H7 (cell line): ENCODE measurements at places on chromosomes 3 and 15.

- DNase-seq = no peak
Observed at GRCh38 chr3:168051070-168051469, 44.7 kb downstream of the GOLIM4 start.

DNA sequence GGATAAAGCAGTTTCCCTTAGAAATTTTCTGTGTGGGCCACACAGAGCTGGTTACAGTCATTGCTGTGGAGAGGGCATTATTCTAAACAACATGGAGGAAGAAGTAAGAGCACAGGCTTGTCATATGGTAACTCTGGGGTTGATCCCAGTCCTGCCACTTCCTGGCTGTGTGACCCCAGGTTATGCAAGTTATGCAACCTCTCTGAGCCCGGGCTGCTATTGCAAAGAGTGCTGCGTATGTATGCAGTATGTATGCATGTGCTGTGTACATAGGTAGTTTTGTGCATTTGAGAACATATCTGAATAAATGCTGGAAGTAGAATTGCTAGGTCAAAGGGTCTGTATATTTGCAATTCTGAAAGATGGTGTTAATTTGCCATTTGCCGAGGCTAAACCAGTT is 9.2 kb downstream of the SPSB4 start:
- DNase-seq = no peak

- DNase-seq = no peak
Observed at GRCh38 chr15:60392986-60393790, 4.6 kb downstream of the ANXA2 start.

GRCh38 chr15:88904624-88905327 is 8.4 kb downstream of the MFGE8 start:
- DNase-seq = peak; percentile 90

DNA sequence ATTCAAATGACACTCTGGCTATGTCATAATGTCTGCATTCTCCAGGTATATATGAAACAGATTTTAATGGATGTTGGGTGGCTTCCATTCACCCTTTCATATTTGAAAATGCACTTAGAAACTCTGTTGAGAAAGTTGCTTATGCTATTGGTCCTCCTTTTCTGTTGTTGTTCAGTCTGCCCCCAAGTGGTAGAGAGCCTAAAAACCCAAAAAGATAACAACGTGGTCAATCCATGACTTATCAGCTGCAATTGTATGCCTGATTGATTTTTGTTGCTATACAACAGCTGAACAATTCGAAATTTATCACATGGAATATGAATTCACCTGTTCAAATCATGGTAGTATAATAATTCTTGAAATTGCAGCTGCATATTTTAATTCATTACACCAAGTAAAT is 279.8 kb downstream of the ROBO2 start:
- peak; percentile 33 for DNase-seq

DNA sequence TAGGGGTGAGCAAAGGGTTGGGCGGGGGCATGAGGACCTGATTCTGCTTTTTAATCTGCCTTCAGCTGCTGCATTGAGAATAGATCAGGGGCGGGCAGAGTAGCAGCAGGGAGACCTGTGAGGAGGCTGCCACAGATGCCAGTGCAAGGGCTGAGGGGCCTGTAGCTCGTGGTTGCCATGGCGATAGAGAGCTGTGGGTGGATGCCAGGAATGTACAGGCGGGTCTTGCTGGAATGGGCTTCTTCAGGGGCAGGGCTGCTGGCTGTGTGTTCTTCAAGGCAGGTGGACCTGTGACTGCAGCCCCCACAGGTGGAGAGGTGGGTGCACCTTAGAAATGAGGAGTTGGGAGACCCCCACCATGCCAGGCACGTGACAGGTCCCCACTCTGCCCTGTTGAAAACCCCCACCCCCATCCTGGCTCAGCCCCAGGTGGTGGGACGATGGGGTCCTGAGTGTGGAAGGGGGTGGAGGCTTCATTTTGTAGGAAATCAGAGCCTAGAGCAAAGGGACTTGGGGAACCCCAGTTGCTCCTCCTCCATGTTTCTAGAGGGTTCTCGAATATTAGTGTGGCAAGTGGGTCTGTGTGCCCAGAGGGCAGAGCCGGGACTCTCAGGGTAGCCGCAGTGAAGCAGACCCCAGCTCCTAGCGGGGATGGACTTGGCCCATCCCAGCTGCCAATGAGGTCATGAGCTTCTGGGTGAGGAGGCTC is 38.3 kb downstream of the SLC6A6 start:
- DNase-seq = peak; percentile 88

DNA sequence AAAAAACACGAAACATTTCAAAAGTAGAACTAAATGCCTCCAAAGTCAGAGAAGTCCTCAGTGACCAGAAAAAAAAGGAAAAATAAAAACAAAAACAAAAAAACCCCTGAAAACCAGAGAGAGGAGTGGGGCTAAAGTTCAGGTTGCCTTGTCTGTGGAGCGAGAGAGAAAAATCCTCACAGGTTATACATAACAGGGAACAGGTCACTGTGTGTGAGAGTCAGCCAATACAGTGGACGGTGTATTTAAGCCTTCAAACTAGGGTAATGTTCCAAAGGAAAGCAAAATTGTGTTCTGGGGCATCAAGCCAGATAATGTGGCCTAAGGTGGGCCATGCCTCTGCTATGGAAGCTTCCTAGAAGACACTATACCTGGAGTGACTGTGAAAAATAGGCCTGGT is 216.1 kb upstream of the SUCLG2 start:
- DNase-seq = no peak

DNA sequence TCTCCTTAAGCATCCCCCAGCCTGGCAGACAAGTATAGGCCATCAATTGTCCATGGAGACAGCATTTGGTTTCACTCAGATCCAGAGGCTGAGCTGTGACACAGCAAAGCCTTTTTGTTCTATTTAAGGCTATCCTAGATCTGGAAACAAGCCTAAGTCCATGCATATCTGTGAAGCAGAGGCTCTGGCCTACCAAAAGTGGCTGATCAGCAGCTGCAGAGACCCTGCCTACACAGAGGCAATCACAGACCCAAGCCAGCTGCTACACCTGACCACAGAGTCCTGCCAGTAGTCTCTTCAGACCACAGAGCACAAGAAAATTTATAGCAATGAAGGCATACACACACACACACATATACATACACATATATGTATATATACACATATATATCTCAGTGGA is 501.7 kb upstream of the ARPP21 start:
- DNase-seq = no peak

DNA sequence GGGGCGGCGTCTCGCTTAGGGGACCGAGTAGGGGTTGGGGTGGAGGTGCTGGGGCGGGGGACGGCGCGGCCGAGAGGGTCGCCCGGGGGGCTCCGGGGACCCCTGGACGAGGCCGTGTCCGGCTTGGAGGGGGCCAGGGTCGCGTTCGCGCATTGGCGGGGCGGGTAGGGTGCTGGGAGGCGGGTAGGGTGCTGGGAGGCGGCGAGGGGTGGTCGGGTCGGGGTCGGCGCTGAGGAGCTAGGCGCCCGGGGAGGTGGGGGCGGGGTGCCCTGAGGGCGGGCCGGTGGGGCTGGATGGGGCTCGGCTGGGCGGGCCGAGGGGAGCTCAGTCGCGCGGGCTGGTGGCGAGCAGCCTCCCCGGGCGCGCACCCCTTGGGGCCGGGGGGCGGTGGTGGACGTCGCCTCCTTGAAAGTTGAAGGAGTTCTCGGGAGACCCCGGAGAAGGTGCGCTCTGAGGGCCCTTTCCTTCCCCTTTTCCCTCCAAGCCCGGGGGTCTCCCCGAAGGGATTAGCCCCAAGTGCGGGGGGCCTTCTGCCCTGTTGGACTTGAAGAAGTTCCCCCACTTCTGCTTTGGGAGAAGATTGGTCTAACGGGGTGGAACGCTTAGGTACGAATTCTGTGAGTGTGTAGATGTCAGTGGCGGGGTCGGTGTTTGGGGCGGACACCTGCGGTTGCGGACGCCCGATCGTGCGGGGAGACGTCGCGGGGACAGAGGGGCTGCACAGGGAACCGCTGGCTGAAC is 543 bp downstream of the MEF2A start:
- DNase-seq = peak; percentile 68

GRCh38 chr3:183774631-183775030 is 50.7 kb downstream of the MAP6D1 start:
- no peak for DNase-seq

GRCh38 chr3:171678971-171679492 is 131.3 kb downstream of the PLD1 start:
- DNase-seq = no peak

- no peak for DNase-seq
Observed at GRCh38 chr3:44510000-44510368, 32.5 kb upstream of the ZNF445 start.

GRCh38 chr15:61201322-61201721 is 27.8 kb downstream of the RORA start:
- DNase-seq = no peak

DNA sequence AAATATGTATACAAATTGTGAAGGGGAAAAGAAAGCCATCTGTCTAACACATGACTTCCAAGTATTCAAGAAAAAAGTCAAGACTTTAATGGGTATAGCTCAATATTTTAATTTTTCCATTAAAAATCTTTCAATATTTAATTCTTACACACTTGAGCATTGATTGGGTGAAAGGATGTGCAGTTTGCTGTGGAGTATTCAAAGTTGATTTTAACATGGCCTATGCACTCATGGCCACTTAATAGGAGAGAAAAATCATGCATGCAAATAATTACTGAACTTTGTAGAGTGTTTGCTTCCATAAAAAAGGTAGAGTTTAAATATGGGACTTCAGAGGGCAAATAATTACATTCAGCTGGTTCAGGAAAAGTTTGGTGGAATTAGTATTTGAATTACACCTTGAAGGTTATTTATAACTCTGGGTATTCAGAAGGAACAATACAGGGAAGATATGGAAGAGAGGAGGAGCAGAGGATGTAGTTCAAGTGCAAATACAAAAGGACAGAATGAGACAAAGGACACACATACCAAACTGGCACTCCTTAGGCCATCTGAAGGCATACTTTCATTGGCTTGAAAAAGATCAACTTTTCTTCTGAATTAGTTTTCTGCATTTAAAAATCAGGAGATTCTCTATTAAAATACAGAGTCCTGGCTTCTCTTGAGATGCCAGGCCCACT is 90.1 kb downstream of the OTOL1 start:
- no peak for DNase-seq

- DNase-seq = no peak
Observed at GRCh38 chr3:25861566-25861965, 71.7 kb downstream of the OXSM start.

- DNase-seq = no peak
Observed at GRCh38 chr3:133280586-133280985, 119.3 kb upstream of the BFSP2 start.

- no peak for DNase-seq
Observed at GRCh38 chr3:189419683-189420082, 211.5 kb upstream of the TP63 start.

DNA sequence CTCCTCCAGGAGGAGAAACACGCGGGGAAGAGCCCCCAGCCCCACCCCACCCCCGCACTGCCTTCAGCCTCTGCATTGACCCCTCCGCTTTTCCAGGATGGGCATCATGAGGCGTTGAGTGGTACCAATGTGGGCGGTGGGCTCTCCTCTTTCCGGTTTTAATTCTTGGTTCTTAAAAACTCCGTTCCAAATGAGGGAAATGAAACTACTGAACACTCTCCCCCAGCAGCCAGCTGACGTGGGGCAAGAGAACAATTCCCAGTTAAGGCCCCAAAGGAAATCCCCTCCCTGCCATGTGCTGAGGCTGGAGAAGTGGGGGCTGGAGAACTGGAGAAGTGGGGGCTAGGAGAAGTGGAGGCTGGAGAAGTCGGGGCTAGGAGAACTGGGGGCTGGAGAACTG is 5.3 kb upstream of the NRROS start:
- DNase-seq = no peak

DNA sequence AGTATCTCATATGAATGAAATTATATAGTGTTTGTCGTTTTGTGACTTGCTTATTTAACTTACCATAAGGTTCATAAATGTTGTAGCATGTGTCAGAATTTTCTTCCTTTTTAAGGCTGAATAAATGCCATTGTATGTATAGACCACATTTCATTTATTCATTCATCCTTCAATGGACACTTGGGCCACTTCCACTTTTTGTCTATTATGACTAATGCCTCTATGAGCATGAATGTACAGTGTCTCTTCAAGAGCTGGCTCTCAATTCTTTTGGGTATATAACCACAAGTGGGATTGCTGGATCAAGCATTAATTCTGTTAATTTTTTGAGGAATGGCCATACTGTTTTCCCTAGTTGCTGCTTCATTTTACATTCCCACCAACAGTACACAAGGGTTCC is 156.1 kb downstream of the VPS8 start:
- no peak for DNase-seq

- DNase-seq = no peak
Observed at GRCh38 chr15:63335543-63336240, 46.0 kb downstream of the CA12 start.

DNA sequence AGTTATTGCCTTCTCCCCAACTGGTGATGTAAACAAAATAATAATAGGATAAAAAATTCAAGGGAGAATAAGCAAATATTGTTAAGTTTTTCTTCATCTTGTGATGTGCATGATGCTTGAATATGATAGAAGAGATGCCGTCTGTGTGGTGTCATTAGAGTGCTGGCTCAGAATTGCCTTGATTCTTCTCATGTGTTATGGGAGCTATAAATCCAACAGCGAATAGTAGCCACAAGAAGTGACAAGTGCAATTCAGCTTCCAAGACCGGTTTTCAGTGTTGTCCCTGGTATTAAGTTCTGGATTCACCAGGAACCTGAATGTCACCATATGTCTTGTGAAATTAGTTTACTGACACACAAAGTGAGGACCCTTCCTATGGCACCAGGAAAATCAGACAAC is 547.0 kb downstream of the NSUN3 start:
- no peak for DNase-seq
